ENCODE measurements at places on chromosomes 16 and 17. TPM values are rescaled to one million over a fixed set of nuclear protein-coding genes. Genes with fewer than 3 reads are reported as not detected.

Gene CTRB1
- not detected for total RNA-seq

Gene PPM1E
- total RNA-seq: 1.6 TPM

DNA sequence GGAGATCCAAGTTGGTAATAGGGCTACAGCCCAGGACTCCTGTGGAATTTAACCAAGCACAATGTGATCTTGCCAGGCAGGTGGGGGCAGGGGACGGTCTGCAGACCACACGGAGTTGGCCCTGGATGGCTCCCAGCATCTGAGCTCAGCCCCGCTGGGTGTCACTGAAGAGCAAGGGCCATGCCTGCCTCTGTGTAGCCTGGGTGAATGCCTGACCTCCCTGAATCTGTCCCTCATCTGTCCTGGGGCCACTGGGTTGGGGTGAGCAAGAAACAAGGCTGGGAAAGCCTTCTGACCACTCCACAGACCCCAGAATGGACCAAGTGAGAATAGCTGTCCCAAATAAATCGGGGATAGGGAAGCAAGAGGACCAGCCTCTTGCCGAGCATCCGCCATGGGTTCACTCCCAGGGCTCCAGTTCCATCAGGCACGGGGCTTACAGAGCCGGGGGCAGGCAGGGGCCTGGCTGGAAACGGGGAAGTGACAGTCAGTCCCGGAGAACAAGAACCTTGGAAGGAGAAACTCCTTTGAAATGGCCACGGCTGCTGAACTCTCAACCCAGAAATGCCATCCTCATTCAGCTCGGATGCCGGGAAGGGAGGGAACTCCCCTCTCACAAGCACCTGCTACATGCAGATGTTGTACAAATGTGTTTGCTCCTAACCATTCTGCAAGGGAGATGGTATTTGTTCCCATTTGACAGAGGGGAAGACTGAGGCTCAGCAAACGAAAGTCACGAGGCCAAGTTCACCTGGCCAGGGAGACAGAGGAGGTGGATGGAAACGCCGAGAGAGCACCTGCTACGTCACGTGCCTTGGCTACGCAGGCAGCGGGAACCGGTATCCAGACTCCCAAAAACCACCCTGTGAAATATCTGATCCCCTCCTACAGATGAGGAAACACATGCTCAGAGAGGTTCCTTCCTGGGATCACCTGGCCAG, 50.0 kb downstream of the RMI2 start:
- DNase-seq: no peak

GRCh38 chr17:16273499-16273898, 56.5 kb downstream of the PIGL start:
- no peak for DNase-seq

Gene CDRT15L2
- not detected for total RNA-seq

- DNase-seq: no peak
Observed at GRCh38 chr17:72745241-72745640, 347.2 kb downstream of the SLC39A11 start.

DNA sequence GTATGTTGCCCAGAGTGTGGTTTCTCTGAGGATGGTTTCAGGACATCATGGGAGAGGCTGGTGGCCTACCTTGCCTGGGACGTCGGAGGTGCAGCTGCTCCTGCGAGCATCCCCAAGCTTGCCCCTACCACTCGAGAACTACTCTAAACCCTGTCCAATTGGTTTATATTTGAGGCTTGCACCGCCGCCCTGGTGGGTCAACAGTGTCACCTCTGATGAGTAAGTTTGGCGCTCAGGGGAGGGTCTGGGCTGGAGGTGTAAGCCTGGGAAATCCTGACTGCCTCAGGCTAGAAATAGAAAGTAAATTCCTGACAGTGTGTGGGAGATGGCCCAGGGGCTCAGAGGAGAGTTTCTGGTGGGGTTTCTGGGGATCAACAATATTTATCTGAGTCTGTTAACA, 48.2 kb downstream of the CCDC42 start:
- no peak for DNase-seq

- no peak for DNase-seq
Observed at GRCh38 chr17:60403523-60403810, 11.5 kb upstream of the USP32 start.

All from progenitor cell of endocrine pancreas (in vitro differentiated cells).